ENCODE measurements at places on chromosomes 3 and 15.

- DNase-seq = no peak
Measured at GRCh38 chr15:69056365-69056764, 41.9 kb downstream of the NOX5 start.

DNA sequence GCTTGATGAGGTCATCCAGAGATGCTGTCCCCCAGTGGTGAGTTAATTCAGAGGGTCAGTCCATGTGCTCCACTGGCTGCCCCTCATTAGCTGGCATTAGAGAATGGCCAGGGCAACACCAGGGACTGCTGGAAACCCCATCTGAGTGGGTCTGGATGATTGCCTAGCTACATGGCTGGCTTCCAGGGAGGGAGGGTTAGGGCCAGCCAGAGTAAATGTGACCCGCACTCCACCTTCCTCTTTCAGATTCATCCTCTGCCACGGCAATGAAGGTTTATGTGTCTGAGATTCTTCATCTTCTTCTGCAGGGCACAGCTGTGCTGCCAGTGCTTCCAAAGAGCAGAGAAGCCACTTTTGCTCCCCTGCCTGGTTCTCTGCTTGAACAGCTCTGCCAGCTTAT, 391.9 kb downstream of the OCA2 start:
- no peak for DNase-seq

DNA sequence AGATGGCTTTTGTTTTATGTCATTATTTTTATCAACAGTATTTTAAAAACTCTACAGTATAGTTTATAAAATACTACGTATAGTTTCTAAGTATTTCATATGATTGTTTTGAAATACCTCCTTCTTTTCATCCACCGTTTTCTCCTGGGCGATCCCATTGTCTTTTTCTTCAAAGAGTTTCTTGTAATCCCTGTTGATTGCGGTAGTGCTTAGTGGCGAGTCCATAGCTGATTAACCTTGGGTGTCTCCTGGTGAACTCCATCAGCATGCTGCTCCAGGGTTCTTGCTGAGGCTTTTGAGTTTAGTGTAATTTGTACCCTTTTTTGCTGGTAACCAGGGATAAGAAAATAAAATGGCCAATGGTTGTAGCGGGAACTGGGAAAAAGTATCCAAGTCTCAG, 3.6 kb downstream of the PIAS1 start:
- no peak for DNase-seq

GRCh38 chr3:79263423-79263822, 504.4 kb downstream of the ROBO1 start:
- DNase-seq = no peak

GRCh38 chr15:67076147-67076843, 10.9 kb downstream of the SMAD3 start:
- DNase-seq = no peak

DNA sequence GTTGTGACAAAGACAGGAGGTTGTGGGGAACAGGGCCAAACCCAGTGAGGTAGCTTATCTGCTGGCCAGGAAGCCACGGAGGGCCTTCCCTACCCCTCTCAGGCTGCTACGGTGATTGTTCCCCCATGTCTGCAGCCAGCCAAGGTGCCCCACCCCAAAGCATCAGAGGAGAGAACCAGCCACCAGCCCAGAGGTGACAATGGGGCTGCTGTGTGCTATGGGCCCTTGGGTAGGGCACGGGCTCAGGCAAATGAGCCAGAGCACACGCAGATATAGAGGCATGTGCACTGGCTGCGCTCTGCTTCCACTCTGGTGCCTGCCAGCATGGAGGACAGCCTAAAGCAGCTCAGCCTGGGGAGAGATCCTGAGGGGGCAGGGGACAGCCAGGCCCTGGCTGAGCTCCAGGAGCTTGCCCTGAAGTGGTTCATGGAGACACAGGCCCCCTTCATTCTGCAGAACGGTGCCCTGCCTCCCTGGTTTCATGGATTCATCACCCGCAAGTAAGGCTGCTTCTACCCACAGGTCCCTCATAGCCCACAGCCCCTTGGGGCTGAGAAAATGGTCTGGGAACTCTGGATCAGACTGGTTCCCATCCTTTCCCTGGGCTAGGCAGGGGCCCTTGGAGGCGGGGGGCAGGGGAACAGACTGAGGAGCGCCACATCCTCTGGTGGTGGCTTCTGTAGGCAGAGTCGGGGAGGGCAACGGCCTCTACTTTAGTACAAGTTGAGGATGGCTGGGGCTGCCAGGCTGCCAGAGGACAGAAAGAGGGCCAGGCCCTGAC, at the start of gene SH2D7:
SH2D7 (plus strand) TSS at position 301 of the 781 bp plus-strand sequence; CDS start at position 325, 24 bp downstream.
- DNase-seq = no peak

- DNase-seq = no peak
Measured at GRCh38 chr15:79197285-79197684, 85.2 kb upstream of the ANKRD34C start.

- DNase-seq = no peak
Measured at GRCh38 chr15:89822611-89822950, 7.9 kb upstream of the ANPEP start.

DNA sequence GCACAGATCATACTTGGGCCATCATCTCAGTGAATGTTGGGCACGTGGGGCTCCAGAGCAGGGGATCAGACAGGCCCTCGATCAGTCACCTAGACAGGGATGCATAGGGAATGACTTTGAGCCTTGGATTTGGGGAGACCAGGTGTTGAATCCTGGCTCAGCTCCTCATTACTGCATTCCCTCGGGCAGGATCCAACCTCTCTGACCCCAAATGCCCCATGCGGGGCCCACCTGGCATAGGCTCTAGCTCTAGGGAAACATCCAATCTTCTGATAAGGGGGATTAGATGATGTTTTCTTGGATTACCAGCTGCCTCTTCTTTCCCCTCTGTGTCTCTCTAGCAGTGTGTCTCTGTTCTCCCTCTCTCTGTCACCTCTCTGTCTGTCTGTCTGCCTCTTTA, 22.7 kb downstream of the LOXL1 start:
- DNase-seq = no peak

GRCh38 chr15:70493787-70494516, 269.4 kb downstream of the UACA start:
- DNase-seq = no peak

DNA sequence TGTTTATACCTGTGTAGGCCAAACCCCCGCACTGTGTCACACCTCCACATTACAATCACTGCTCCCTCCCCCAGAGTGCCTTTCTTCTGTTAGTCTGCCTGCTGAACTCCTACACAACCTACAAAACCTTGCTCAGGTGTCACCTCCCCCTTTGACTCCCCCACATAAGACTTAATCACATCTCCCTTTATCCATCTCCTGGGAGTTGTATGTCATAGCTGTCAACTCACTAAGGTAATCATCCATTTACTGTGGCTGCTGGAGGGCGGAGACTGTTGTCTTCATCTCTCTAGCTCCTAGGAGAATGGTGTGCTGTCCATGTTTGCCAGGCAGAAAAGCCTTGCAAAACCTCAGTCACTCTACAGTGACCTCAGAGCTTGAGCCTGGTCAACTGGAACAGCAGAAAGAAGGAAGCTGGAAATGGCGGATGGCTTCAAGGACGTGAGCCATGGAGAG, 43.8 kb downstream of the ZNF710 start:
- no peak for DNase-seq
